GM04503 (cell line): ENCODE measurements at places on chromosomes 4 and X.

DNA sequence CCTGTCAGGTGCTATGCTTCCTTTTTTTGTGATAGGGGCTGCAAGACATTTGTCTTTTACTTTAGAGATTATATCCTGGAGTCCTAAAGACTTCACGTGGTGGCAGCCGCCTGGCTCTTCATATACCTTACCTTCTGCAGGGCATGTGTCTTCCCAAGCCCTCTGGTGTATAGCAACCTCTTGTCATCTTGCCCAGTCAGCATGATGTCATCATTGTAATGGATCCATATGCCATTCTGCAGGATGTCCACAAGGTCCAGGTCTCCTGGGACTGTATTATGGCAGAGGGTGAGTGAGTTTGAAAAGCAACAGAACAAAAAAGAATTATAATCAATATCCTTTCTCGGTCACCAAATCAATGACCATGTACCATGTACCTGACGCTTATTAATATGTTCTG is 82.2 kb upstream of the SCOC start:
- DNase-seq, result no peak

GRCh38 chr4:124777007-124777406 is 64.5 kb upstream of the ANKRD50 start:
- DNase-seq, result no peak

GRCh38 chrX:15128861-15129260 is 141.0 kb downstream of the ASB9 start:
- DNase-seq, result no peak

- DNase-seq, result no peak
Observed at GRCh38 chrX:155035688-155036087, 9.0 kb downstream of the FUNDC2 start.

GRCh38 chrX:153665726-153666306 is 7.8 kb downstream of the PNCK start:
- no peak for DNase-seq

DNA sequence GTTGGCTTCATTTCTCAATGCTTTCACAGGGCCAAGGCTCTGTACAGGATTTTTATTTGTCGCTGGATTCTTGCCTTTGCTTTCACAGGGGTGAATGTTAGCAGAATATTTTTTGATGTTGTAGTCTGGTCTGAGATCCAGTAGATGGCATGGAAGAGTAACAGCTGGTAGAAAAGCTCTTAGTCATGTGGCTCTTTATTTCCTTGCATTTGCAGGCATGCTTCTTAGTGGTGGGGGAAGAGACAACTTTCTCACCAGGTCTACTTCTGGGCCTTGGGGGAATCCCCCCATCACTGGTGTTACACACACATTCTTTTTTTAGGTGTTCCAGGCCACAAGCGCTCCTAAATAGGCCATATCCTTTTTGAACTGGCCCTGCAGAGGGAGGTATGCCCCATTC is 58.2 kb upstream of the DKK2 start:
- no peak for DNase-seq
